ENCODE measurements at places on chromosomes 2 and 18. TPM values are rescaled to one million over a fixed set of nuclear protein-coding genes. Genes with fewer than 3 reads are reported as not detected.

LOXHD1 gene
- not detected for total RNA-seq

NGEF gene
- 1.5 TPM for total RNA-seq

ZAP70 gene
- total RNA-seq: 1.1 TPM

TLX2 gene
- total RNA-seq: not detected

IL36B gene
- total RNA-seq: not detected

ZNF892 gene
- 4.5 TPM for total RNA-seq

ERICH2 gene
- total RNA-seq: not detected

TRIP12 gene
- total RNA-seq: 141 TPM

PRSS56 gene
- 1.9 TPM for total RNA-seq

KRCC1 gene
- 27.4 TPM for total RNA-seq

IL1RL1 gene
- total RNA-seq: 6.8 TPM

NEB gene
- 6,938 TPM for total RNA-seq

PLEK gene
- total RNA-seq: 2.6 TPM

AGXT gene
- total RNA-seq: 1.7 TPM

CNDP1 gene
- not detected for total RNA-seq

M1AP gene
- total RNA-seq: 0.20 TPM

PLCL1 gene
- total RNA-seq: 5.9 TPM

LTBP1 gene
- total RNA-seq: 11.7 TPM

APLF gene
- 4.8 TPM for total RNA-seq

MBOAT2 gene
- 2.1 TPM for total RNA-seq

IL36RN gene
- not detected for total RNA-seq

IMMT gene
- 83.5 TPM for total RNA-seq

SOX11 gene
- not detected for total RNA-seq

NAB1 gene
- 10.6 TPM for total RNA-seq

WDR33 gene
- 31.4 TPM for total RNA-seq

KCNJ3 gene
- not detected for total RNA-seq

FSHR gene
- total RNA-seq: not detected

LANCL1 gene
- total RNA-seq: 38.3 TPM

OXER1 gene
- not detected for total RNA-seq

RAPGEF4 gene
- total RNA-seq: 1.6 TPM

SLC4A3 gene
- total RNA-seq: 0.35 TPM

NAT8 gene
- not detected for total RNA-seq

LIPG gene
- total RNA-seq: 3.2 TPM

ABCG5 gene
- total RNA-seq: not detected

ZNF512 gene
- total RNA-seq: 10.7 TPM

MAPRE2 gene
- 21.3 TPM for total RNA-seq

C18orf54 gene
- not detected for total RNA-seq

EGR4 gene
- not detected for total RNA-seq

ROCK2 gene
- total RNA-seq: 70.3 TPM

MAP4K4 gene
- total RNA-seq: 52.2 TPM

CHST9 gene
- total RNA-seq: not detected

TDRD15 gene
- 0.68 TPM for total RNA-seq

SIX3 gene
- not detected for total RNA-seq

ABCA12 gene
- not detected for total RNA-seq
